H54 (cell line): ENCODE measurements at places on chromosomes 4 and X.

DNA sequence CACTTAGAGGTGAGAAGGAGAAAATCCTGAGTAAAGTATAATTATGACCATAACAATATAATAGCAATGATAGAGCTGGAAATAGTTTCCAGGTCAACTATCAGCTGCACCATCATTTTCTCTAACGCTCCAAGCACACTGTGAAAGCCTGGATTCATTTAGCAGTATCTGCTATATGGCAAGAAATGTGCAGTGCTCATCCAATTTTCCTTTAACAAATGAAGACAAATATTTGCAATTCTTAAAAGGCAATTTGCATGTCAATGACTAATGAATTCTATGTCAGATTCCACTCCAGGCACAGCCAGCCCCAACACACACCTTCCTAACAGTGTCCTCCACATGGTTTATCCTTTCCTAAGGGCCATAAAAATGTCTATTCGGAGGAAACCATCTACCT, 12.7 kb downstream of the PRSS12 start:
- DNase-seq, result no peak

DNA sequence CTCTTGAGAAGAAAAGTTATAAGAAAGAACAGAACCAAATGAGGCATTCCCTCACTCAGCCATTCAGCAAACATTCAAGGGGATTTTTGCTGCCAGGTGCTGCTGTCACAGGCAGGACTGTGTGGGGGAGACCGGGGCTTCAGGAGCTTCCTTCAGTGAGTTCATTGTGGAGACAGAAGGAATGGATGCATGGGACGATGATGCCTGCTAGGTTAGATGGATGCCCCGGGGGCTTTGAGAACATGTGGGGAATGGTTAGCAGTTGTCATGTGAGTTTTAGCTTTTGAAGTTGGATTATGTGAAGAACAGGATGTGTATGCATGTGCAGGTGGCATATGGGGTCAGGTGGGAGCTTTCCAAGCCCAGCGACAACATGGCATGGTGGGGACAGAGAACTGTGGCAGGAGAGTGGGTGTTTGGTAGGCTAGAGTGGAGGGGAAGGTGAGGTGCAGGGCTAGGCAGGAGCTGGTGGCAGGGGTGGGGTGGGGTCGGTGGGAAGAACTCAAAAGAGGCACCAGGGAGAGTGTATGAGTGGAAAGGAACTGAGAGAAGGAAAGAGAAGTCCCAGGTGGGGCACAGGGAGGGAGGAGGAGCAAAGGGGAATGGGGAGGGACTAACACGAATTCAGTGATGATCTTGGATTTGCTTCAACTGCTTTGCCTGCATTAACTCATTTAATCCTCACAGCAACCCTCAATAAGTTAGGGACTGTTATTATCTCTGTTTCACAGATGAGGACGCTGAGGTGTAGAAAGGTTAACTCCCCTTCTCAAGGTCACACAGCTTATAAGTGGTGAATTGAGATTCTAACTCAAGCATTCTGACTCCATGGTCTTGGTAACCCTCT, 8.4 kb downstream of the DCUN1D4 start:
- DNase-seq, result no peak

DNA sequence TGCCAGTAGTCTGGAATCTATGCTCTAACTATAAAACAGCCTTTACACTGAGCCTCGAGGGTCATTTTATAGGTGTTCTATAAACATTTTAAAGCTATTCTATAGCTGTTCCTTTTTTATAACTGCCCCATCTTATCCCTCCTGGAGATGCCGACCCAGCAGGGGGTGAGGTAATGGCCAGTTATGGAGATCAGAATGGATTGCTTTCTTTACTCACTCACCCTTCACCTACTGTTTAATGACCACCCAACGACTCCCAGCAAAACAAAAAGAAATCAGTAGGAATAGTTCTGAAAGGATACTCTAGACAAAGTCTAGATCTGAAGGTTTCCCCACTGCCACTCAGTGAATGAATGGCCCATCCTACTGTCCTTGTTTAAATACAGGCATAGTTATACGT, 1113.1 kb downstream of the FAT4 start:
- DNase-seq, result no peak

DNA sequence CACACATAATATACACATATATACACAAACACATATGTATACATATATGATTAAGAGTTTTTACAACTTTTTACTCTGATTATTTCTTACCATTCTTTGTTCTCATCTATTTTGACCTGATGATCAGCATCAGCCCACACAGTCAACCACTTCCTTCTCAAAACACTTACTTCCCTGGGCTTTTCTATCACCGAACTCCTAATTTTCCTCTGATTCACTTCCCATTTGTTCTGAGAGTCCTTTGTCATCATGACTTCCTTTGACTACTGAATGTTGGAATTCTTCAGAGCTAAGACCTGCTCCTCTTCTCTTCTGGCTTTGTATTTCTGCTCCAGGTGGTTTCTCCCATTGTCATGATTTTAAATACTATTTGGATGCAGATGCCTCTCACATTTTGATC, 209.5 kb upstream of the AFF2 start:
- no peak for DNase-seq

- no peak for DNase-seq
These were observed 64.6 kb upstream of the TRPC5 start for GRCh38 chrX:112147206-112147605.

- DNase-seq, result no peak
These were observed 179.1 kb upstream of the STK26 start for GRCh38 chrX:131843987-131844386.

GRCh38 chr4:139735381-139736273, 70.0 kb downstream of the MGST2 start:
- no peak for DNase-seq

DNA sequence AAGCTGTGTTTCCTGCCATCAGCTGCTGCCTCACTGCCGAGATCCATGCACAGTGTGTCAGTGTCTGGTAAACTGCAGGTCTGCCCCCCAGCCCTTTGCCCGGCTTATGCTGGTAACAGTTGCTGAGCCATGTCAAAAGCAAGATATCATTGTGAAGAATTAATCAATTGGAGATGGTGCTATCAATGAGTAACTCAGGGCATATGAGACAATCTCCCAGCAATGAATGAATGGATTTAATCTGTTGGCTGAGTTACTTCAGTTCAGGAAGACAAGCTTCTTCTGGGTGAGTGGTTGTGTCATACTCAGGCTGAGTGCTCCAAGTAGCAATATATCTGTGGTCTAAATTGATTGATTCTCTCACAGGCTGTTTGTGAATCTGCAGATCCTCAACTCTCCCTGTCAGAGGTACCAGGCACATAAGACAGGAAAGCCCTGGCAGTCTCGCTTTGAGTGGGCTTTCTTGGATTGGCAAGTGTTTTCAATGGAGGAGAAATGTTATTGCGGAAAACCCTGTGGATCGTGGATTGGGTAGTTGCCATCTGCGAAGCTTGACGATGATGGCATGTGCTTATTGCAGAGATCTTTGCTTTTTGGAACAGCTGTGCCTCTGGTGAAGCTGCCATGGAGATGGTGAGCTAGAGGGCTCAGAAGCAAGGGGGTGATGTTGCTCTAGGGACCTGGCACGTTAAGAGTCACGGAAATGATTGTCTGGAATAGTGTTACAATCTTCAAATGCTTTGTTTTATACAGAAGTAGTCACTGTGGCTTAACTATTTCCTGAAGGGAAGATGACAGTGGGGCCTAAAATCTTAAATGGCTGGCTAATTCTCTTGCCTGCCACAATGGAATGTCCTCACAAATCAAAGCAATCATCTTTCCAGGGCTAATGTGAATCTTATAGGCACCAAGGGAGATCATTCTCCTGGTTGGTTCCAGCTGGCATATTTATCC, 147.6 kb upstream of the TBC1D9 start:
- DNase-seq, result no peak

DNA sequence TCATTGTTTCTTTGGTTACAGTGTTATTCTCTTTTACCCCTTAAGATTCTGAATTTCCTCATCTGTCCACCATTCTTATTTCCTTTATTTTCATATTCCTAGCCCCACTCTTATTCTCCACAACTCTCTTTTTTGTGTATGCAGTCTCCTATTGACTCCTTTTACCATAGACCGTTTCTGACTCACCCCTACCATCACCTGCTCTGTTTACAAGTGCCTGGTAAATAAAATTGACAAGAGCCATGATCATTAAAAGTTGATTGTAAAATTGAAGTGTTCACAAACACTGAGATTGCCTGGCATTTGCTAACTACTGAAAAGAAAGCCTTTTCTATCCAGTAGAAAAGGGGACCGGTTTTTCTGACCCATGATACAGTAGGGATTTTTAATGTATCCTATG, 54.4 kb downstream of the MRPL1 start:
- no peak for DNase-seq

GRCh38 chr4:31964685-31965084, 1244.5 kb downstream of the PCDH7 start:
- DNase-seq, result no peak

GRCh38 chrX:17038277-17038676, 91.8 kb downstream of the REPS2 start:
- DNase-seq, result no peak

GRCh38 chr4:26985873-26986272, 125.2 kb downstream of the STIM2 start:
- DNase-seq, result no peak
